ENCODE measurements at places on chromosomes 12 and 14.

GRCh38 chr14:101889366-101889765 lies 75.0 kb upstream of the DYNC1H1 start:
- DNase-seq, result no peak

GRCh38 chr12:115886666-115887065 lies 390.8 kb downstream of the MED13L start:
- no peak for DNase-seq

- DNase-seq, result no peak
Measured at GRCh38 chr12:121717041-121717699, 4.6 kb downstream of the TMEM120B start.

DNA sequence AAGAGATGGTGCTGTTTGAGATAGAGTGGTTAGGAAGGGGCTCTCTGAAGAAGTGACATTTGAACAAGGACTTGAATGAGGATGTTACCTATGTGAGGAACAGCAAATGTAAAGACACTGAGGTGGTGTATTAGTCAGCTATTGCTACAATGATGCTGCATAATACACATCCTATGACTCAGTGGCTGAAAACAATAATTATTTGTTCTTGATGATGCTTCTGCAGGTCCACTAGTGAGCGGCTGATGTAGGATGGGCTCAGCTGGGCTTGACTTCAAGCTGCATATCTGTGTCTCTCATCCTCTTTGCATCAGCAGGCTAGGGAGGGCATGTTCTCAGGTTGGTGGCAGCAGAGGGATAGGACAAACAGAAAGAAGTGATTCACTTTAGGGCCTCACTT lies 21.4 kb upstream of the CLMN start:
- DNase-seq, result no peak

DNA sequence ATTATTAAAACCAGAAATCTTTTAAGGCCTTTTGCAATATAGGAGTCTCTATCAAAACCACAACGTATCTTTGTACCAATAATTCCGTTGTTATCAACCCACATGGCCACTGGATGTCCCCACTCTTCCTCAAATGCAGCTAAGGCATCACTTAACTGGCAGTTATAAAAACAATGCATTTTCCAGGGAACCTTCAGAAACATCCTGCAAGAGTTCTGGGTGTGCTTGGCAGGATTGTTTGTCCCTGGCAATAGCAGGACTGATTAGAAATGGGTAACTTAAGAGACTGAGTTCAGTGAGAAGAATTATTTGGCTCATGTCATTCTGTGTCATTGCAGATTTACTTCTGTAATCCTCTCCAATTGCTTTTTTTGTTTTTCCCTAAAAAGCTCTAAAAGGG lies 112.0 kb downstream of the SLC15A5 start:
- DNase-seq, result no peak

All from stimulated activated CD4-positive, alpha-beta T cell treated with anti-CD3 and anti-CD28 coated beads, Interleukin-4, amount 100 ng/mL, for 1 hour (primary cell).